ENCODE measurements at places on chromosomes 7 and 10.

GRCh38 chr10:131109291-131109690 is 202.2 kb downstream of the TCERG1L start:
- DNase-seq: no peak

GRCh38 chr7:44240983-44241510 is 40.3 kb downstream of the YKT6 start:
- peak; percentile 81 for DNase-seq

GRCh38 chr7:151137791-151138152 is 29.7 kb downstream of the GBX1 start:
- DNase-seq: no peak

GRCh38 chr10:12972146-12972545 is 29.4 kb downstream of the CCDC3 start:
- no peak for DNase-seq

DNA sequence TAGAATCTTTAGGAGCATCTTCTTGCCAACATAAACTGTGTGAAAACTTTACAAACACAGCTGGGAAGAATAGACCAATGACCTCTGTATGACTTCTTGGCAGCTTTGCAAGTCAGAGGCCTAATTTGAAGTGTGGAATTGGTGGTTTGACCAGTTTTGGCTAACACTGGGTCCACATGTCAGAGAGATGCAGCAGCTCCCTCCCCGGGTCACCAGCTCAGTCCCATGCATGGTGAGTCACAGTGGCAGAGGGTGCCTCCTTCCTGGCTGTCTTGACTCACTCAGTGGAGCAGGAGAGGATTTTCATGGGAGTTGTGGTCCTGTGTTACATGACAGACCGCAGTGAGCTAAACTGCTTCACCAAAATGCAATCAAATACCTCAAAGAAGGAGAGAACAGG is 8.2 kb upstream of the STARD3NL start:
- DNase-seq: peak; percentile 93

DNA sequence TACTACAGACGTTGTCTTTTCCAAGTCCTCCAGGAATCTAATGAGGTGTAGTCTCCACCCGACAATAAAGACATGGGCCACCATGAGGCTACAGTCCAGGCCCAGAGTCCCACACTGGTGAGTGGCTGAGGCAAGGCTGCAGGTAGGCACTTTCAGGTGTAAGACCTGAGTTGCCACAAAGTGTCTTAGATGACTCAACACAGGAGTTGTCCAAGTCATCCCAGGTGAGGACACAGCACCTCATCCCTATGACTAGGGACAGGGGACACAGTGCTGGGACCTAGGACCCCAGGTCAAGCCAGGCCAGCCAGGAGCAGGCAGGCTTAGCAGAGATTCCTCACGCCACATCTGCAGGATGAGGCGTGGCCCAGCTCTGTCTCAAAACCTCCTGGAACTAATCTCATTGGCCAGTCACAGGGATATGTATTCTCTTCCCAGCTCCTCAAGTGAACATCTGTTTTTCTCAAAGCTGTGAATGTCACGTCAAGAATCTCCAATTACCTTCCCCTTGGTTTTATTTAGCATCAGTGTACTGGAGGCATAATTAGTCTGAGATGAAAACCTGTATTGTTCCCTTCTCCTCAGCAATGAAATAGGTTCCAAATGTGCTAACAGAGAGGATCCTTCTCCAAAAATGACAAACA is 254.6 kb downstream of the GRID1 start:
- no peak for DNase-seq

GRCh38 chr7:22110227-22110839 is 164.6 kb upstream of the CDCA7L start:
- peak; percentile 76 for DNase-seq

- DNase-seq: no peak
Measured at GRCh38 chr7:115789901-115790300, 240.7 kb downstream of the TFEC start.

DNA sequence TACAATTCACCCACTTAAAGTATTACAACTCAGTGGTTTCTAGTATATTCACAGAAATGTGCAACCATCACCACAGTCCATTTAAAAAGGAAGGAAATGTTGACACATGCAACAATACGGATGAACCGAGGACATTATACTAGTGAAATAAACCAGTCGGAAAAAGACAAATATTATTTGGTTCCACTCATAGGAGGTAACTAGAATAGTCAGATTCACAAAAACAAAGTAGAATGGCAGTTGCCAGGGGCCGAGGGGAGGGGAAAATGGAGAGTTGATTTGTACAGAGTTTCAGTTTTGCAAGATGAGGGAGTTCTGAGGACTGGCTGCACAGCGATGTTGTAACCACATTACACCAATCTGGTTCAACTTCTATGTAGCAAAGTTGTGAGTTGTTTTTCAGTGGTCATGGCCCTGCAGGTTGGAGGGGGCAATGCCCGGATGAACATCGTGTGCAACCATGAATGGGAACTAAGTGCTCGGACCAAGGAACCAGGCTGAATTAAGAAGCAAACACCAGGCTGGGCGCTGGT is 17.6 kb upstream of the TNPO3 start:
- DNase-seq: no peak

DNA sequence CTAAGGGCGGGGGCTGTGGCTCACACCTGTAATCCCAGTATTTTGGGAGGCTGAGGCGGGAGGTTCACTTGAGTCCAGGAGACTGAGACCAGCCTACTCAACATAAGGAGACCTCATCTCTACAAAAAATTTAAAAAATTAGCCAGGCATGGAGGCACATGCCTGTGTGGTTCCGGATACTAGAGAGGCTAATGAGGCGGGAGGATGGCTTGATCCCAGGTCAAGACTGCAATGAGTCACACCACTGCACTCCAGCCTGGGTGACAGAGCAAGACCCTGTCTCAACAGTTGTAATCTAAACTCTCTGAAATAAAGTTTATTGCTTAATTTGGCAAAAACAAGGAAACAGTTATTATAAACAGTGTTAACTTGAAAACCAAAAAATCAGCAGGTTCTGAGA is 123.3 kb downstream of the USP6NL start:
- peak; percentile 38 for DNase-seq

- peak; percentile 19 for DNase-seq
Measured at GRCh38 chr10:97633921-97634320, 621 bp upstream of the MORN4 start.

GRCh38 chr7:137296576-137296975 is 47.0 kb downstream of the PTN start:
- DNase-seq: no peak

- DNase-seq: peak; percentile 66
Measured at GRCh38 chr7:54841772-54842697, 83.0 kb upstream of the SEC61G start.

DNA sequence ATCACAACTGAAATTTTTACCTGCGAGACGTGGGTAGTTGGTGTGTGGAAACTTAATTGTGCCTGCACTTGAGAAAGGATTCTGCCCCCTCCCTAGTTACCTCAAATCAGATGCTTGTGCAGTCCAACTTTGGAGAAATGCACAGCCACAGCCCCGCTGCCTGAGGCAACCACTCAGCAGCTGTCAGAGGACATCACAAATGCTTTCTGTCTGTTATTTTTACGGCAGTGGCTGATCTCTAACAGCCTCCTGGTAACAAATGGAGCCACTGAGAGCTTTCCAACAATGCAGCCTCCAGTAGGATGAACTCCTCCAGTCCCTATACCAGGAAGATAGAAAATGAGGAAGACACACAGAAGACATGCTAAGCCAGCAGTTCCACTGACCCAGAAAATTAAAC is 712.2 kb upstream of the GHITM start:
- no peak for DNase-seq
